ENCODE measurements at places on chromosomes 1 and 21.

DNA sequence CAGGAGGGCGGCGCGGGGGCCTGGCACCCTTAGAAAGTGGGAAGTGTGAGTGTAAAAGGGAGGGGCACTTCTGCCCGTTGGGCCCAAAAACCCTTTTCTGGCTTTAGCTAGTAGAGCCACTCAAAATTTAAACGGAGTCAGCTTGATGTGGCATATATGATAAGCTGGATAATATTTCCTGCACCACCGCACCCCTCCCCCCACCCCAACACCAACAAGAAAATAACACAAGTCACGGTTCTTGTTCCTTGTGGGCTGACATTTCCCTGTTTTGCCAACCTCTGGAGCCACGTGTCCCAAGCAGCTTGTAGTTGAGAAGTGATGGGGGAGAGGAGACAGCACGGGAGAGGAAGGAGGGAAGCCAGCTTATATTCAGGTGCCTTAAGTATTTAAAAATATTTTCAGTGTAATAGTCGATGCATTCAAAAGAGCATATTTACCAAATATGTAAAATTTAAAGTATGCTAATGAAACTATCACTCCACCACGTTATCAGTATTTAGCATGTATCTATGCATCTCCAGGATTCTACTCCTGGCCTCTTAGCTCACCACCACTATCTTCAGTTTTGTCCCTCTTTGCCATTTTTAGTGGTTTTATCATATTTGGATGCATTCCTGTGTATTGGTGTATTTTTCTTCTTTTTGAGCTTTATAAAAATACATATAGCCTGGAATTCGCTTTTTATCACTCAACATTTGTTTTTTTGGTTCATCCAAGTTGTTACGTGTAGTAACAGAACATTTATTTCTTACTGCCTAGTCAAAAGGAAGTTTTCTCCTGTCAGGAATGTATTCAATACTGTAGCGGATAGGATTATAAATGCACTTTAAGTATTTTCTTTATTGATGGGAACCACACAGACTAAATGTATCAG is 773 bp upstream of the DDX59 start:
- DNase-seq, result no peak

DNA sequence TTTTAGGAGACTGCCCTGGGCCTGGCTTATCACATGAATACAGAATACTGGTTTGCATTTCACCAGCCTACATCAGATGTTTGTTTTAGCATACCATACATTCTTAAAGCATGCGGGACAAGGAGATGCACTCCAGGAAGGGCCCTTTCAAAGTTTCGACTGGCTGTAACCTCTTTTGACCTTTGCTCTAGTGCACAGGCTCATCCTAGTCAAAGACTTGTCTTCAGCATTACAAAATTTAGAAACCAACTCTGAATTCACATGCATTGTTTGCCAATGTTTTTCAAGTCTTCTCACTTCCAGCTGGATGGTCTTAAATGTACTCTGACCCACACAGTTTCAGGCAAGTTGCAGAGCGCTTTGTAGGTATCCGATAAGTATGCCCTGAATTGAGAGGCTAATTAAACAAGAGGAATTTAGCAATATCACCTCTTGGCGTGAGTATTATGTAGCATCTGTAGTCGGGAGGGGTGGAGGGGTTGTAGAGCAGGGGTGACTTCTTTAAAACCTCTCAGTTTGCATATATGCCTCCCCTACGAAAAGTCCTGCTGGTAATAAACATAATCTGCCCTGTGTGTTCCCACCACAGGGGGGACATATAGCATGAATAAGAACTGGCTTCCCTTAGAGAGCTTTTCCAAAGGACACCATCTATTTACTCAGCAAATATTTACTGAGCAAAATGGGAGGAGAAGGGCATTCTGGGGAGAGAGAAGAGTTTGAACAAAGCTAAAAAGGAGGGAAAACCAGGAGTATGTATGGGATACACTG is 24.4 kb upstream of the AHCYL1 start:
- peak; percentile 66 for DNase-seq

- DNase-seq, result no peak
Observed at GRCh38 chr1:19938472-19938871, 15.1 kb upstream of the PLA2G2E start.

DNA sequence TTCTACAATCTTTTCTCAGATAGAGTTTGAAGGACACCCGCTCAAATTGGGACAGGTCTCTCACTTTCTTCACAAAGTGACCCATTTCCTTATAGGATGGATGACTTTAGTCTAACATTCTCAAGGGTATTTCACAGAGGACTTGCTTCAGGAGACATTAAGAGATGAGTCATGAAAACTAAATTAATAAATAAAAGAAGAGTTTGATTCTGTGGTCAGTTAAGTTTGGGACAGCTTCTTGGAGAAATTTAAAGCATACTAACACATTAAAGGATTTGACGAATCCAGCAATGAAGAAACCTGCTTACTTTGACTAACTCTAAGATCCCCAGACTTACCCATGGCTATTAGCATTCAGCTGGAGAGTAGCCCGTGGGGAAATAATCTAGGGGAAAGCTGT is 95.6 kb upstream of the RAB3GAP2 start:
- DNase-seq, result no peak

DNA sequence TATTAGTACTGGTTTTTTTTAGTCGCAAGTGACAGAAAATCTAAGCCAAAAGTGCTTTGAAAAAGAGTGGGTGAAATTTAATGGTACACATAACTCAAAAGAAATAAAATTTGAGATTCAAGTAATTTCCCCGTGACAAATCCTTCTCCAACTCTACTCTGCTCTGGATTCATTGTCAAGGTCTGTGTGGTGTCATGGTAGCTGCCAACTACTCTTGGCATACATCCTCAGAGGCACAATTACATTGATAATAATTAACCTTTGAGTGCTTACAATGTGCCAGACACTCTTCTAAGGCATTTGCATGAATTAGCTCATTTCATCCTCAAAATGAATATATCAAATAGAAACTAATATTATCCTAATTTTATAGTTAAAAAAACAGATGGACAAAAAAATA is 1153.9 kb upstream of the NCAM2 start:
- DNase-seq, result no peak

- no peak for DNase-seq
Observed at GRCh38 chr1:114718661-114719423, 2.3 kb upstream of the NRAS start.

DNA sequence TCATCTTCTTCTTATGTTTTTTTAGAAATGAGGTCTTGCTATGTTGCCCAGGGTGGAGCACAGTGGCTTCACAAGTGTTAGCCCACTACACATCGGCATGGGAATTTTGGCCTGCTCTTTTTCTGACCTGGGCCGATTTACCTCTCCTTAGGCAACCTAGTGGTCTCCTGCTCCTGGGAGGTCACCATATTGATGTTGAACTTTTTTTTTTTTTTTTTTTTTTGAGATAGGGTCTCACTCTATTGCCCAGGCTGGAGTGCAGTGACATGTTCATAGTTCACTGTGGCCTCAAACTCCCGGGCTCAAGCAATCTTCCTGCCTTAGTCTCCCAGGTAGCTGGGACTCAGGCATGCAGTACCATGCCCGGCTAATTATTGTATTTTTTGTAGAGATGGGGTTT is 7.5 kb downstream of the AK2 start:
- no peak for DNase-seq

DNA sequence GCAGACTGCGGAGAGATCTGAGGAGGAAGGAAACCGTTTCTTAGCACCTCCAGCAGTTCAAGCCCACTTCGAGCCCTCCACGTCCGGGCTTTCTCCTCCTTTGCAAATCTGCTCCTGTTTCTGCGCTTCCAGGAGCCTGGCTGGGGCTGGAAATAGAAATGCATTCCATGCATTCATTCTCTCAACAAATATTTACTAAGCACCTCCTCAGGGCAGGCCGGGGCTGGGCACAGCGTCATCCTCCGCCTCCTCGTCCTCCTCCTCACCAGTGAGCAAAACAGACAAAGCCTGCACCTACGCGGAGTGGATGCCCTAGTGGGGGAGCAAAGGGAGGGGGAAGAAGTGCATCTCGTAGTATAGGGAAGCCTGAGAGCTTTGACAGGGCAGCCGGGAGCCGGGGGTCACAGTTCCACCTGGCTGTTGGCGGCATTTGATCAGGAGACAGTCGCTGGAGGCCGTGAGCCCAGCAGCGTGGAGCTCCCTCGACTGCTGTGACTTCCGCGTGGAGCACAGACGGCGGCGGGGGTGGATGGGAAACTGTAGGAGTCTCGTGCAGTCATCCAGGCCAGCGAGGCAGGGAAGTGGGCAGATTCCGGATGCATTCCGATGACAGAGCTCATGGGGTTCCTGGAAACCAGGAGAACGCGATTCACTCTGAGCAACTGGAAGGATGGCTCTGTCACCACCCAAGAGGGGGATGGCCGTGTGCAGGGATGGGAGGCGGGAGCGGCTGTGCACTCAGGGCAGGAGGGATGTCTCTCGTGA is 93.5 kb downstream of the SIK1 start:
- DNase-seq, result peak; percentile 85

GRCh38 chr21:25903607-25904006 is 168.8 kb downstream of the GABPA start:
- no peak for DNase-seq

- no peak for DNase-seq
Observed at GRCh38 chr1:230542681-230543080, 99.6 kb upstream of the COG2 start.

DNA sequence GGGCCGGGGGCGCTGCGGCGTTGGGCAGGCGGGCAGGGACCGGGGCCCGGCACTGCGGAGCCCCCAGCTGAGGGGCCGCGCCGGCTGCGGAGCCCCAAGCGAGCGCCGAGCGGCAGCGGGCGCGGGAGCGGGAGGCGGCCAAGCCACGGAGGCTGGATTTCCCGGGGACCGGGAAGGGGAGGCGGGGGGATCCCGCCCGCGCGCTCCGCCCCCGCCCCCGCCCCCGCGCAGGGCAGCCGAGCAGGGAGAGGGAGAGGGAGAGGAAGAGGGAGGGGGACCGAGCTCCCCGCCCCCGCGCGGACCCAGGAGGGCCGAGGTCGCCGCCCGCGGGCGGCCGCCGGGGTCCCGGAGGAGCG is at the start of gene DLGAP3:
TSS of gene DLGAP3 (minus strand) at position 154 of the 356 bp plus-strand sequence. CDS start 24,267 bp downstream, outside the sequence.
- DNase-seq, result no peak

GRCh38 chr1:169060043-169060722 is 46.3 kb upstream of the ATP1B1 start:
- DNase-seq, result peak; percentile 43

DNA sequence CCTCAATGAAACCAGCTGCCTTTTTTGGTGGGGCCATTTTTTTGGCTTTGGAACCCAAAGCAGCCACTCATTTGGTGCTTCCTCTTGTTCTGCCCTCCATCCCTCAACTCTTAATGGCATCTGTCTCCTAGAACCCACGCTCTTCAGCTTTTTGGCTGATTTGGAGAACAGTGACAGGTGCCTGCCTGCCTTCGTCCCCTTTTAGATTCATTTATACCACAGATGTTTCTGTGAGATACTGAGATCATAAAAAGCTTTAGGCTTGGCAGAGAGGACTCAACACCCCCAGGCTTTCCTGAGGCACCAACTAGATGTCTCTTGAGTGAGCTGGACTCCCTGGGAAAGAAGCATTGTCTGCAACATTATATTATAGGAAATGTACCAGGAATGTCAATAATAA is 20.4 kb upstream of the YTHDF2 start:
- DNase-seq, result no peak

DNA sequence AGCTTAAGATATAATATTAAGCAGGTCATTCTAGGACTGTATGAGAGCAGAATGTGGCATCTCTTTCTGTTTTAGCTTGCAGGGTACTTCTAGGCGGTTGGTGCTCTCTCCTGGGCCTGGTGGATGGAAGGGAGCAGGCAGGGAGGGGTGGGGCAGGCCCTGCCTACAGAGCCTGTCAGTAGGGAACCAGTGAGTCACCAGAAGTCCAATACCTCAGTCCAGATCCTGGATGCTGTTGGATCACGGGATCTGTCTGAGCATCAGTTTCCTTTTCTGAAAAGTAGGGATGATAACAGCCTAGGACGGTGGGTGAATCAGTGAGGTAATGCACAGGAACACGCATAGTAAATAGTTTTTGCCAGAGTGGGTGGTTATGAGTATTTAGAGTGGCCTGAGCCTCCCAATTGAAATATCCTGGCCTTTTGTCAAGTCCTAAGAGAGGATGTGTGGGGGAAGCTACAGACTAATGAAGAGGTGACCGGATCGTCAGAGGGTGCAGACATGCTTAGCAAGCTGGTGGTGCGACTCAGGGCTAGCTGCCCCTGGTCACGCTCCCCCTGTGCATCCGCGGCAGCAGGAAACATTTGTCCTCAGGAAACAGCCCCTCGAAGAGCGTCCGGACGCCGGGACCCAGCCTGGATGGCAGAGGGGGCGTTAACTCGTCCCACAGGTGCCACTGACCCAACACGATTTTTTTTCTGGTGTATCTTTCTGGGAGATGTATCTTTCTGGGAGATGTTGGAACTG is 23.9 kb downstream of the NAV1 start:
- no peak for DNase-seq

DNA sequence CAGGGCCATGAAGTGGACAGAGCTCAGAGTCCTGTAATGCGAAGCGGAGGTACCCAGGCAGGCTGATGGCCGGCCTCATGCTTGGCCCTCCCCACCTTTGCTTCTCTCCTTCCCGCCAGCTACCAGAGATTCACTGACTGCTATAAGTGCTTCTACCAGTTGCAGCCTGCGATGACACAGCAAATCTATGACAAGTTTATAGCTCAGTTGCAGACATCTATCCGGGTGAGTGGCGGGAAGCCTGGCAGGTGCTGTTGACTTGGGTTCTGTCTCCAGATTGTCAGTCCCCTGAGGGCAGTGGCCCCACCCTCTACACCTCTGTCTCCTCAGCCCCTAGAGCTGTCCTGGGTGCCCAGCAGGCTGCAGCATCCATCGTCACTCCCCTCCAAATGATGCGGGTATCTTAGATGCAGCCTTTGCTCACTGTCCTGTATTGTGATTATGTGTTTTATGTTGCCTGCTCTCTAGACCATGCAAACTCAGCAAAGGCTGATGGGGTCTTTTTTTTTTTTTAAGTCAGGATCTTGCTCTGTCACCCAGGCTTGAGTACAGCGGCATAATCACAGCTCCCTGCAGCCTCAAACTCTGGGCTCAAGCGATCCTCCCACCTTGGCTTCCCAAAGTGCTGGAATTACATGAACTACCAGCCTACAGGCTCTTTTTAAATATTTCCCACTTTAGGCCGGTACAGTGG is 9.6 kb upstream of the BGLAP start:
- DNase-seq, result no peak

GRCh38 chr21:33232291-33233034 is 2.7 kb downstream of the IFNAR2 start:
- DNase-seq, result no peak

- no peak for DNase-seq
Observed at GRCh38 chr1:153070243-153070642, 1.2 kb downstream of the SPRR2B start.

- no peak for DNase-seq
Observed at GRCh38 chr1:10992864-10993263, 19.6 kb upstream of the TARDBP start.

Data from muscle of back (tissue), 13 donors.